ENCODE measurements at places on chromosomes 16 and 17.

GRCh38 chr17:73291260-73291801 lies 20.5 kb downstream of the CDC42EP4 start:
- DNase-seq = no peak

- DNase-seq = peak; percentile 84
Observed at GRCh38 chr17:17741349-17742023, 60.2 kb downstream of the RAI1 start.

- no peak for DNase-seq
Observed at GRCh38 chr17:60425626-60426025, 3.3 kb downstream of the CHCT1 start.

DNA sequence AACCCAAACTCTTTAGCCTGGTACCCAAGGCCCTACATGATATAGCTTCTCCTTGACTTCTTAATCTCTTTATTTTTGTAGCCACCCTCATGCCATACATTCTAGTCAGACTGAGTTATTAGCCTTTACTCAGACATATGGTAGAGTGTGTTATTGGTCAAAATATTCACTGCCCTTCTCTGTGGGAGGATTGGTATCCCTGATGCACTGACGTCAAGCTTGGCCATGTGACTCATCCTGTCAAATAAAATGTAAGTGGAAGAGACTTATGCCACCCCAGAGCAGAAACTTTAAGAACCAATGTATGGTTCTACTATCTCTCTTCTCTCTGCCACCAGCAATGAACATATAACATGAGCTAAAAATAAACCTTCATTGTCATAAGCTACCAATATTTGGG lies 12.2 kb upstream of the BEAN1 start:
- DNase-seq = no peak

GRCh38 chr16:89561884-89562599 lies 1.6 kb downstream of the RPL13 start:
- no peak for DNase-seq

DNA sequence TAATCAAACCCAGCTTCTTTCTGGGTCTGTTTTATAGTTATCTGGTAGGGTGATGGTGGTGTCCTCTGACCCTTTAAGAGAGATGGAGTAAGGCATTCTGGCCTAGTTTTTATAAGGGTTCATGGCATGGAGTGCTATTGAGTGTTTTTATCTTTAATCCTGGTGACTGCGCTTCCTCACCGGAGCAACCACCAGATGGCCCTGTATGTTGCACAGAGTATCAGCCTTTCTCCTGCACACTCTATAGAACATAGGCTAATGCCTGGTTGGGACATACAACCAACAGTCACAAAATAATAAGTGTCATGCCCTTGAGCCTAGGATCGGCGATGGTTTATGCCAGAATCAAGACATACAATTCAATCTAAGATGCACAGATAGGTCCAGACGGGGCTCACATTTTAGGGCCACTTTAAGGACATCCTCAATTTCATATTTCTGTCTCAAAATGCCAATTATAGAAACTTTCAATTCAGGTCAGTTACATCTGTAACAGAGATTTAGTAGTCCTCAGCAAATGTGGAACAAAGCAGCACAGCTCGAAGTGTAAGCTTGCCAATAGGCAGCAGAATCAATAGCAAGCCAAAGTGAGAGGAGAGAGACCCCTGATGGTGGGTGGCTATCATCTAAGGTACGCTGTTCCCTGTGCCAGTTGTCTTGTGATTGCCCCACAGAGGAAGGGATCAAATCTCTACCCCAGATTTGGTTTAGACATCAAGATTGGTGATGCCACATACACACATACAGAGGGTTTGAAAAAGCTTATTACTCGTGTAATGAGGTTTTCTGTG lies 37.2 kb upstream of the HOXB9 start:
- no peak for DNase-seq

- no peak for DNase-seq
Observed at GRCh38 chr17:2077040-2077439, 22.1 kb downstream of the HIC1 start.

GRCh38 chr17:79800325-79801155 lies 3.7 kb upstream of the CBX8 start:
- DNase-seq = no peak

- no peak for DNase-seq
Observed at GRCh38 chr16:17939122-17939536, 397.4 kb downstream of the NPIPA8 start.

GRCh38 chr16:17138801-17139200 lies 332.0 kb downstream of the XYLT1 start:
- no peak for DNase-seq

- no peak for DNase-seq
Observed at GRCh38 chr17:61659437-61659836, 68.4 kb upstream of the NACA2 start.

DNA sequence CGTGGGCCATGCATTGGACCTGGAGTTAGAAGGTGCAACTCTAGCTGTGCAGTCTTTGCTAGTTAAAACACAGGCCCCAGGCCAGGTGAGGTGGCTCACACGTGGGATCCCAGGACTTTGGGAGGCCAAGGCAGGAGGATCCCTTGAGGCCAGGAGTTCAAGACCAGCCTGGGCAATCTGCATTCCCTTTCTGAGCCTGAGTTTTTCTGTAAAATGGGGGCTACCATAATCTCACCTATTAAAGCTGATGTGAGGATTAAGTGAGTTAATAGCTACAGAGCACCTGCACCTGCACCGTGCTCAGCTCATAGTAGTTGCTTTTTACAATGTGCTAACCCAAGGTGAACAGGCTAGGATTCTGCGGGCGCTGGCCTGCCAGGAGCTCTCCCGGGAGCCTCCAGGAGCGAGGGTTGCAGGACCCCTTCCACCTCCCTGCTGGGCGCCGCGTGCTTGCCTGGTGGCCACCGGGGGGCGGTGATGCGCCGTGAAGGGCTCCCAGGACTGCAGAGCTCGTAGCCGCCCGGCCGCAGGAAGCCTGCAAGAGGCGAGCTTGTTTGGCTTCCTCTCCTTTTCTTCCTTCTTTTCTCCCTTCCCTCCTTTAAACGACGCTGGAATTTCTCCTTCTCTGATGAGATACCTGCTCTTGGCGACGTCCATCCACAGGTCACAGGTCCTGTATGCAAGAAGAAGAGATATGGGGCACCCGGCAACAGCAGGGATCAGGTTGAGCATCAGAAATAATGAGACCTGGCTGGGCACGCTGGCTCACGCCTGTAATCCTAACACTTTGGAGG lies 51.3 kb downstream of the ZFP90 start:
- peak; percentile 16 for DNase-seq

DNA sequence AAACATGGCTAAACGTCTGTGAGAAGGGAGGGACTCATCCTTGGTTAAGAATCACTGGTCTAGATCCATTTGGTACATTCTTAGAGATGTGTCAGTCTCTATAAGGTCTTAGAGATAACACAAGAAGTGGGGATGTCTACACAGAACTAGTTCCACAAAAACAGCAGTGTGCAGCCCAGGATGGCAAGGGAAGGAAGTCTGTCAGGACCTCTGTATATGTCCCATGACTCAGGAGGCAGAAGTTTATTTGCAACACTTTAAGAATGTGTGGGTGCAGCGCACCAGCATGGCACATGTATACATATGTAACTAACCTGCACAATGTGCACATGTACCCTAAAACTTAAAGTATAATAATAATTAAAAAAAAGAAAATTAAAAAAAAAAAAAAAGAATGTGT lies 548.5 kb upstream of the SOX9 start:
- DNase-seq = no peak
